ENCODE measurements at places on chromosomes 2 and 18.

GRCh38 chr2:216366777-216367471 is 5.4 kb downstream of the MARCHF4 start:
- no peak overlapping the region for H3K4me3 ChIP-seq
- no peak for DNase-seq
- peaks cover 90% of the 10 kb centered on the region for H3K27me3 ChIP-seq

DNA sequence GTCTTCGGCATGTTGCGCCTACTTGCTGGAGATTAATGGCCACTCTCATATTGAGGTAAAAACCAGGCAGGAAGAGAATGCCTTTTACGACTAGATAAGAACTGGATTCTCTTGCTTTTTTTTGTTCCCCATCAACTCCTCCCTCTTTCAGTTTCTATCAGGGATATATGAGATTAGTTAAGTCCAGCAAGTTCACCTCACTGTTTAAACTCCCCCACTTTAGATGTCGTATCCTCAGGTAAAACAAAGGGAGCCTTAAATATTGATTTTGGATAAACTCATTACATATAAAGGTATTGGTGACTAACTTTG is 98.4 kb downstream of the PLEKHM3 start:
- no peaks in the 10 kb centered on the region for H3K36me3 ChIP-seq
- no peak for DNase-seq
- peaks cover 10% of the 10 kb centered on the region for H3K4me1 ChIP-seq
- no peaks in the 10 kb centered on the region for H3K27me3 ChIP-seq

DNA sequence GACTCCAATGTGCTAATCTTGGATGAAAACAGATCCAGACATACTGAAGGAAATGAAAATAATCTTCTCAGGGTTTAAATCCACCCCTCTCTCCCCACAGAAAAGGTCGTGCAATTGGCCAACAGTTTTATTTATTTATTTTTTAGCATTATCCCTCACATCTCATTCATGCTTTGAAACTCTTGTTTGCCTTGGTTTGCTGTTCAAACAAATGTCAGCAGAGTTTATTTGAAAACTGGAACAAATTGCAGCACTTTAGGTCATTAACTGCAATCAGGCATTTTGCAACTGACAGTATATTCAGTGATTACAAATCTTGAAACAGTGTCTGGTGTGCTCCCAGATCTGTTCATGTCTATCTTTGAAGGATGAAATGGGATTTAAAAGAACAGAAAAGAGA is 220.6 kb downstream of the SLC4A10 start:
- peaks cover 20% of the 10 kb centered on the region for H3K27me3 ChIP-seq
- H3K4me3 ChIP-seq = no peak overlapping the region
- no peaks in the 10 kb centered on the region for H3K36me3 ChIP-seq
- no peak overlapping the region for H3K27ac ChIP-seq
- DNase-seq = no peak

- H3K4me1 ChIP-seq = peaks cover 39% of the 10 kb centered on the region
- peaks cover 2% of the 10 kb centered on the region for H3K36me3 ChIP-seq
- H3K4me3 ChIP-seq = no peak overlapping the region
- no peaks in the 10 kb centered on the region for H3K27me3 ChIP-seq
- H3K27ac ChIP-seq = no peak overlapping the region
Observed at GRCh38 chr2:179226203-179226960, 38.2 kb downstream of the SESTD1 start.

DNA sequence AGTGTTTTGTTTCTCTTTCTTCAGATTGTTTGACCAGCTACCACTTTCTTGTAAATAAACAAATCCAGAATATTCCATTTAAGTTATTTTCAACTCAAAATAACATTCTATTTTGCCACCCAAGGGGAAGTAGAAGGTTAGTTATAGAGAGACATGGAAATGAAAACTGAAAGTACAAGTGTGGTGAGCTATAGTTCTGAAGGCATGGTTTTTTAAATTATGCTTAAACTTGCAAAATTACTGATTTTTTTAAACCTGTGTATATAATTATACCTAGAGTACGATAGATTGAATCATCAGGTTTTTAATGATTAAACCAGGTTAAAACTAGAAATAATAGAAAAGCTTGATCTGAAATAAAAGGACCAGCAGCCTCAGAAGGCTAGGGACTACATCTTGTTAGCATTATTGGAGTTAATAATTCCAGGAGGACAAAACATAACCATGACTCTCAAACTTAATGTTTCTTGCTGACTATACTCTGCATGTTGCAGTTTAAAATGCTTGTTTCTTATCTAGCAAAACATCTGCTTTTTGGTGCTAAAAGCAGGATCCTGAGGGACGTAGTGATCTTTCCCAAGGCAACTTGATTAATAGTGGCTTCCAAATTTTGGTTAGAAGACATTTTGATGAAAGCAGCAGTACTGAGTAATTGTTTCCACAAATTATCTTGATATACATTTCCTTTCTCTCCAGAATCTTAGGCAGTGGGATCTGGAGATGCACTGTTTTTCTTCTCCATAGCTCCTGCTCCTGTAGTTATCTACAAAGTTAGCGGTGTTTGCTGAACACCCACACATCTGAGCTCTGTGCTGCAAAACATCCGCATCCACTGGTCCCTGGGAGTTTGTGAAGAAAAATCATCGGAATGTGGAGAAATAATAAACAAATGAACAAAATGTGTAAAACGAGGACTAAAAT is 327.2 kb upstream of the PKDCC start:
- no peak for DNase-seq
- H3K27ac ChIP-seq = no peak overlapping the region
- H3K36me3 ChIP-seq = no peaks in the 10 kb centered on the region

DNA sequence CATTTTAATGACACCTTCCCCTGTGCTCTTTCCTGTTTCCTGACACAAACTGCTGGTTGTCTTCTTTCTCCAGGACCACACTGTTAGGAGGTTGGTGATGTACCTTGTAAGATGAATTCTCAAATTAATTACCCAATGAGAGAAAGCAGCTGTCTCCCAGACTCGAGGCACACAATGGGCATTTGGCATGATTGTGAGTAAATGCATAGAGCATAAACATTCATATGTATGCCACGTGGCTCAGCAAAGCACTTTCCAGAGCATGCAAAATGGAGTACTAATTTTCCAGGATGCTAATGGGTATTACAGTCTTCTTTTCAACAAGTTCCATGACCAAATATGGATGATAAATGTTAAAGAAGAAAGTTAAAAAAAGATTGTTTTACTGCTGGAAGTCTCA is 235.2 kb upstream of the KLHL29 start:
- H3K4me3 ChIP-seq = no peak overlapping the region
- no peak overlapping the region for H3K27ac ChIP-seq
- no peaks in the 10 kb centered on the region for H3K36me3 ChIP-seq
- H3K27me3 ChIP-seq = no peaks in the 10 kb centered on the region
- H3K4me1 ChIP-seq = peaks cover 7% of the 10 kb centered on the region
- no peak for DNase-seq

DNA sequence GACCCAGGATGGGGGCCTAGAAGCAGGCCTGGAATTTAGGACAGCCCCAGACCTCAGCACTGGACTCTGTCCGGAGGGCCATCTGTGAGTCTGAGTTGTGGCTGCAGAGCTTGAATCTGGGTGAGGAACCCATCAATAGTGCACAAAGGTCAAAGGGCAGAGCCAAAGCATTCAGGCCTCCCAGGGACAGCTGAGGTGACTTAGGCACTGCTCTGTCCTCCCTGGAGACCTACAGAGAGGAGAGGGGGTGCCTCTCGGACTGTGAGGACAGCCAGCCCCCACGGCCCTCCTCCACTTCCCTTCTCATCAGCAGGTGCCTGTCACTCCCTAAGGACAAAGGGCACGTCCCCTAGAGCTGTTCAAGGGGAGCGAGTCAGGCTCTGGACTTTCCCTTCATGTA is 25.1 kb upstream of the PRLH start:
- no peak overlapping the region for H3K4me3 ChIP-seq
- no peak for DNase-seq
- no peak overlapping the region for H3K27ac ChIP-seq
- H3K36me3 ChIP-seq = no peaks in the 10 kb centered on the region
- no peaks in the 10 kb centered on the region for H3K27me3 ChIP-seq
- H3K4me1 ChIP-seq = peaks cover 8% of the 10 kb centered on the region

DNA sequence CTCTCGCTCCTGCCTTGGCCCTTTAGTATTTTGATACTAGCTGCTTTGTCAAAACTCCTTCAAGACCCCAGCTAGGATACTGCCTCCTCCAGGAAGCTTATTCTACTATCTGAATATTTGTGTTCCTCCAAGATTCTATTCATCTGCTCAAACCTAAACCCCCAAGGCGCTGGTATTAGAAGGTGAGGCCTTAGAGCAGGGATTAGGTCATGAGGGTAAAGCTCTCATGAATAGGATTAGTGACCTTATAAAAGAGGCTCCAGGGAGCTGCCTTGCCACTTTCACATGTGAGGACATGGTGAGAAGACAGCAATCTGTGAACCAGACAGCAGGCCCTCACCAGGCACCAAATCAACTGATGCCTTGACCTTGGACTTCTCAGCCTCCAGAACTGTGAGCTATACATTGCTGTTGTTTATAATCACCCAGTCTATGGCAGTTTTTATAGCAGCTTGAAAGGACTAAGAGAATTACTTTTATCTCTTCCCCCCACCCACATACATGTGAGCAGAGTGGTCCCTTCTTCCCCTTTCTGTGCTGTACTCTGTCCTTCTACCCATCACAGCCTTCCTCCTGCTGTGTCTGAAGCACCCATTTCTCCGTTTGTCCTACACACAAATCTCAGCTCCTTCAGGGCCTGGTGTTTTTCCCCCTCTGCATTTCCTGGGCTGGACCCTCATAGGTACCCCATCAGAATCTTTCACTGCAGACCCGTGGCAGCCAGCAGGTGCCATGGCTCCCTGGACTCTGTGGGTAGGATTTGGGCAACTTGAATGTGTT is 54.5 kb downstream of the HS1BP3 start:
- no peak for DNase-seq
- H3K27me3 ChIP-seq = no peaks in the 10 kb centered on the region
- no peaks in the 10 kb centered on the region for H3K36me3 ChIP-seq
- peak overlapping the region; percentile 90 for H3K27ac ChIP-seq
- H3K4me3 ChIP-seq = peak overlapping the region; percentile 68

- no peaks in the 10 kb centered on the region for H3K36me3 ChIP-seq
- H3K27ac ChIP-seq = peak overlapping the region; percentile 58
- no peaks in the 10 kb centered on the region for H3K4me1 ChIP-seq
- no peak overlapping the region for H3K4me3 ChIP-seq
- DNase-seq = no peak
Observed at GRCh38 chr2:71503837-71504236, 50.5 kb downstream of the DYSF start.

GRCh38 chr2:164456619-164457018 is 164.7 kb downstream of the GRB14 start:
- DNase-seq = no peak
- H3K4me1 ChIP-seq = peaks cover 4% of the 10 kb centered on the region
- H3K36me3 ChIP-seq = no peaks in the 10 kb centered on the region
- H3K27ac ChIP-seq = no peak overlapping the region
- no peak overlapping the region for H3K4me3 ChIP-seq

- no peak overlapping the region for H3K4me3 ChIP-seq
- H3K4me1 ChIP-seq = no peaks in the 10 kb centered on the region
- no peak for DNase-seq
- H3K36me3 ChIP-seq = no peaks in the 10 kb centered on the region
- H3K27ac ChIP-seq = no peak overlapping the region
Observed at GRCh38 chr2:178666458-178666857, 140.8 kb downstream of the TTN start.

DNA sequence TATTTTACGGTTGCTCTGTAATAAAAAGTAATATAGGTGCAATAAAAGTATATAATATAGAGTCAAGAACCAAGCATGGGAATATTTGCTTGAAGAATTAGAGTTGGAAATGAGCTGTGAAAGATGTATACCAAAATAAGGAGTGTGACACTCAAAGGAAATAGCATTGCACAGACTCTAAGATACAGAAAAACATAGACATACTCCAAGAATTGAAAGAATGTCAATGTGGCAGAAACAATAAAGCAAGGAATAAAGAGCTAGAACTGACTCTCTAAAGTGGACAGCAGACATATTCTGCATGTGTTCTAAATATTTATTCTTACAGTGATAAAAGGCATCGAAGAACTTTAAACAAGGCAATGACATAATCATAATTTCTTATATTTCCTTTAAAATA is 561.1 kb upstream of the SETBP1 start:
- no peaks in the 10 kb centered on the region for H3K36me3 ChIP-seq
- no peaks in the 10 kb centered on the region for H3K4me1 ChIP-seq
- H3K27ac ChIP-seq = no peak overlapping the region
- no peaks in the 10 kb centered on the region for H3K27me3 ChIP-seq

DNA sequence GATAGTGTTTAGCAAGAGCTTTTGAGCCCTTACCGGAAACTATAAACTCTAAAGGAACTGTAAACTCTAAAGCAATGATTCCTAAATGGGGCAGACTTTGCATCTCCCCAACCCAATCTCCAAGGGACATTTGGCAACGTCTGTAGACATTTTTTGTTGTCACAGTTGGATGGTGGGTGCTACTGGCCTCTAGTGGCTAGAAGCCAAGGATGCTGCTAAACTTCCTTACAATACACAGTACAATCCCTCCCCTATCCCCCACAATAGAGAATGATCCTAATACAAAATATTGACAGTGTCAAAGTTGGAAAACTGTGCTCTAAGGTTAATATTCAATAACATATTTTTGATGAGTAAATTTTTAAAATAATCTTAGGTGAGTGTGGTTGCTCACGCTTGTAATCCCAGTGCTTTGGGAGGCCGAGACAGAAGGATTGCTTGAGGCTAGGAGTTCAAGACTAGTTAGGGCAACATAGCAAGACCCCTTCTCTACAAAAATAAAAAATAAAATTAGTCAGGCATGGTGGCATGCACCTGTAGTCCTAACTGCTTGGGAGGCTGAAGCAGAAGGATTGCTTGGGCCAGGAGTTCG is 66.7 kb downstream of the PTPN4 start:
- H3K4me1 ChIP-seq = peaks cover 6% of the 10 kb centered on the region
- DNase-seq = peak; percentile 15
- no peak overlapping the region for H3K4me3 ChIP-seq
- no peaks in the 10 kb centered on the region for H3K27me3 ChIP-seq

- H3K36me3 ChIP-seq = no peaks in the 10 kb centered on the region
- no peak overlapping the region for H3K27ac ChIP-seq
- no peak overlapping the region for H3K4me3 ChIP-seq
- no peaks in the 10 kb centered on the region for H3K27me3 ChIP-seq
Observed at GRCh38 chr18:78865771-78866310, 113.8 kb upstream of the SALL3 start.

DNA sequence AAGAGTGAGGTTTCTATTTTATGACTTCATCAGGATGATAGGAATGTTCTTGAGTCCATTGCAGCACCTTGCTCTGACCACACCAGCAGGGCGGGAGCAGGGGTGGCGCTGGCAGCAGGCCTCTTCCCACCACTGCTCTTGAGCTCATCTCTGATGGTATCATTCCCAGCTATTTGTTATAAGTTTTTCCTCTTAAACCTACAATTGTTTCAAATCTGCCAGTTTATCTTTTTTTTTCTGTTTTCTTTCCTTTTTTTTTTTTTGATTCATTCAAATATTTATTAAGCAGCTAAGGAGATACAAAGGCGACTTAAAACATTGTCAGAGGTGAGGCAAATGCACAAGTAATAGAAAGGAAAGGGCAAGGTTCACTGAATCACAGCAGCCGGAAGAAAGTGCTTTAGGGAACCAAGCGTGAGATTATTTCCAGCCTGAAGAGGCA is 28.7 kb downstream of the NIFK start:
- H3K4me3 ChIP-seq = no peak overlapping the region
- no peaks in the 10 kb centered on the region for H3K36me3 ChIP-seq
- no peak overlapping the region for H3K27ac ChIP-seq
- H3K27me3 ChIP-seq = no peaks in the 10 kb centered on the region
